GM19239 (cell line): ENCODE measurements at places on chromosomes 12 and 14.

- no peak for DNase-seq
Measured at GRCh38 chr14:64773577-64773976, 69.4 kb downstream of the PLEKHG3 start.

GRCh38 chr14:33412450-33412849 is 473.8 kb downstream of the NPAS3 start:
- no peak for DNase-seq

- no peak for DNase-seq
Measured at GRCh38 chr12:59429766-59430165, 166.1 kb upstream of the SLC16A7 start.

GRCh38 chr12:56932146-56932545 is 2.1 kb downstream of the SDR9C7 start:
- DNase-seq: no peak

DNA sequence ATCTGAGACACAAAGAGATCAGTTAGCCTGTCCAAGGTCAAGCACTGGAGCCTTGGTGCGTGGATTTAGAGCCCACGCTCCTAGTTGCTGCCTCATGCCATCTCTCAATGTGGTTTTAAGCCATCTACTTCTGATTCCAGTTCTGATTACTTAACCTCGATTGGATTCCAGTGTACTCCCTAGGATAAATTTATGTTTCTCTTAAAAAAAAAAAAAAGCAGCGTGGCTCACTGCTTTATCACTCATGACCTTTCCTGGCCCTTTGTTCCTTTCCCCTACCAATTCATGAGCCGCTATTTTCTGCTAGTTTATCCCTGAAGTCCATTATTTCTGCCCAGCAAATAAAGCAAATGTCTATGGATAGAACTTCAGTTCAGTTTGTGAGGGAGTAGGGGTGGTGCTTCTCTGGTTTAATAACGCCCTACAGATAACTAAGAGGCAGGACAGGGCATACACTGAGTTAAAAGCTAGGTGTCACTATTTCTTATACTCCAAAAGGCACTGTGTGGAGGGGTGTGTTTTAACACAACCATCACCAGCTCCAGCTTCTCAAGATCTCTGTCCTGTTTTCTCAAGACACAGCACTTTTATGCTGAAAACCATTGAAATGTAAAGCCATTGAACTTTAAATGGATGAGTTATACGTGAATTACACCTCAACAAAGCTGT is 9.8 kb upstream of the PARP11 start:
- DNase-seq: no peak

GRCh38 chr14:103348154-103348553 is 14.1 kb downstream of the EIF5 start:
- DNase-seq: no peak

- no peak for DNase-seq
Measured at GRCh38 chr12:40650038-40650704, 42.1 kb upstream of the CNTN1 start.

DNA sequence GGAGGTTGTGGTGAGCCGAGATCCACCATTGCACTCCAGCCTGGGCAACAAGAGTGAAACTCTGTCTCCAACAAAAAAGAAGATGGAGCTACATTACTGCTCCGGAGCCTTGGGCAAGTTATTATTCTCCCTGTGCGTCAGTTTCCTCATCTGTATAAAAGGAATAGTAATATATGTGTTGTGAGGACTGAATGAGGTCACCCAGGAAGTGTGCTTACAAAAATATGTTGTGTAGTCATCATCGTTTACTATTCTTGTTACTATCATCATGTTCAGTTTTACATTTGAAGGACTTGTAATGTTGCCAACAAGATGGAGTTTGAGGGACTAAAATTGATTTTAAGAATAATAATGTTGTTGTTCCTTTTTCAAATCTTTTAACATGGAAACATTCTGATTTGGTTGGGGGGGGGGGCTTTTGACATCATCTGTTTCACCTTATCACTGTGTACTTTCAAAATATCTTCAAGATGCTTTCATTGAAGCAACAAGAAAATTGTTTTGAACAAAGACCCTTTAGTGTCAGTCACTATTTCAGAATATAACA is 156.8 kb downstream of the PDE3A start:
- no peak for DNase-seq

DNA sequence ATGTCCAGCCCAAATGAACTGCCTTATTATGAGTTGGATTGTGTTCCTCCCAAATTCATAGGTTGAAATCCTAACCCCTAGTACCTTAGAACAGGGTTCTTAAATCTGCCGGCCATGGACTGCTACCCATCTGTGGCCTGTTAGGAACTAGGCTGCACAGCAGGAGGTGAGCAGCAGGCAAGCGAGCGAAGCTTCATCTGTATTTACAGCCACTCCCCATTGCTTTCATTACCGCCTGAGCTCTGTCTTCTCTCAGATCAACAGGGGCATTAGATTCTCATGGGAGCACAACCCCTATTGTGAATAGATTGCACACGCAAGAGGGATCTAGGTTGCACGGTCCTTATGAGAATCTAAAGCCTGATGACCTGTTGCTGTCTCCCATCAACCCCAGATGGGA is 9.8 kb upstream of the EML5 start:
- no peak for DNase-seq

DNA sequence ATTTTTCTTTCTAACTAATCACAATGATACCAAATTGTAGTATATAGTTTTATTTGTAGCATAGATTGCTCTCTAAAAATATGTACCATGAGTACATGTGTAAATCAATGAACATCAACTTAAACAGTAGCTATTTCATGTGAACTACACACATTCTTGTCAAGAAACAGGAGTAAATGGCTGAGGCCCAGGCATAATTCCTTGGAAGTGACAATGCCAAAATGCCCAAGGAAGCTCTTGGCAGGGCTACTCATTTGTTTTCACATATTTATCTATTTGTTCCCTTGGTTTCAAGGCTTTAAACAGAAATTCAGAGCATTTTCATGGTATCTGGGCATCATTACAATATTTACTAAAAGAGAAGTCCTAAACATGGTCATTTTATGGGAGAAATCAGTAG is 165.7 kb downstream of the SLC16A7 start:
- DNase-seq: no peak

DNA sequence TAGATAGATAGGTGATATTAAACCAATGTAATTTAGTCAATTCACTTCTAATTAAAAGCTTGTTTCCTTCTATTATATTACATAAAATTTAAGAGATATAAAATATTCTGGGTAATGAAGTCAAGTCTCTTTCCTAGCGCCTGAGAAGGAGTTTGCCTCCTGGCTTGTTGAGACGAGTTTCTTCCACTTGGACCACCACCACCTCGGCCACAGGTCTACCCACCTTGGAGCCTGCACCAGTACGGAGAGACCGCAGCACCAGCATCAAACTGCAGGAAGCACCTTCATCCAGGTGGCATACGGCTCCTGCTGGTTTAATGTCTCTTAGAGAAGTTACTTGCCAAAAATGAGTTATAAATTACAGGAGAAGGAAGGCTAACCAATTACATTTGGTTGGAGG is 79.0 kb upstream of the SLCO1C1 start:
- no peak for DNase-seq

- no peak for DNase-seq
Measured at GRCh38 chr14:73870525-73871235, 16.0 kb upstream of the ZNF410 start.

GRCh38 chr12:104997541-104997940 is 11.4 kb downstream of the NOPCHAP1 start:
- DNase-seq: no peak

DNA sequence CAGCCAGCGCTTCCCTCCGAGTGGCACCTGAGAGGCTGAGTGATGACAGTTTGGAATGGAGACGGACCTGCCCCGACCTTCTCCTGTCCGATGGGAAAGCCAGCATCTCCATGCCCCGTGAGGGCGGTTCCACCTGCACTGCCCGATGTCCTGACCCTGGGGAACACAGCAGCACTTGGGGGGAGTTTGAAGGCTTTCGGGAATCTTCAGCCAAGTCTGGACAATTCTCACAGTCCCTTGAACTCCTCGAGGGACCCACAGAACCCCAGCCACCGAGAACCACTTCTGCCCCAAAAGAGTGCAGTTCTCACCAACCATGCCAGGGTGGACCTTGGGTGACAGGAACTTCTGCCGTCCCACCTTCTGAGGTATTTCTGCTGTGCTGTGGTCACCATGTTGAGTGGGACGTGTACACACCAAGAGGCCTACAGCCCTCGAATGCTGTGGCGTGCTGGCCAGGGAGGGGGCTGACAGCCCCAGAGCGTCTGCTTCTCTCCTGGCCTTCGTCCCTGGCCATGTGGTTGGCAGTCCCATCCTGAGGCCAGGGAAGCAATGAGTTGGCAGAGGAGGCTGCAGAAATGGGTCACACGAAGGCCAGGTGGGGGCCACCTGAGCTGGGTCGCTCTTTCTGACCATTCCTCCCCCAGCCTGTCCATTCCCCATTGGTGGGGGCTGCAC is 1.0 kb downstream of the CLBA1 start:
- no peak for DNase-seq

DNA sequence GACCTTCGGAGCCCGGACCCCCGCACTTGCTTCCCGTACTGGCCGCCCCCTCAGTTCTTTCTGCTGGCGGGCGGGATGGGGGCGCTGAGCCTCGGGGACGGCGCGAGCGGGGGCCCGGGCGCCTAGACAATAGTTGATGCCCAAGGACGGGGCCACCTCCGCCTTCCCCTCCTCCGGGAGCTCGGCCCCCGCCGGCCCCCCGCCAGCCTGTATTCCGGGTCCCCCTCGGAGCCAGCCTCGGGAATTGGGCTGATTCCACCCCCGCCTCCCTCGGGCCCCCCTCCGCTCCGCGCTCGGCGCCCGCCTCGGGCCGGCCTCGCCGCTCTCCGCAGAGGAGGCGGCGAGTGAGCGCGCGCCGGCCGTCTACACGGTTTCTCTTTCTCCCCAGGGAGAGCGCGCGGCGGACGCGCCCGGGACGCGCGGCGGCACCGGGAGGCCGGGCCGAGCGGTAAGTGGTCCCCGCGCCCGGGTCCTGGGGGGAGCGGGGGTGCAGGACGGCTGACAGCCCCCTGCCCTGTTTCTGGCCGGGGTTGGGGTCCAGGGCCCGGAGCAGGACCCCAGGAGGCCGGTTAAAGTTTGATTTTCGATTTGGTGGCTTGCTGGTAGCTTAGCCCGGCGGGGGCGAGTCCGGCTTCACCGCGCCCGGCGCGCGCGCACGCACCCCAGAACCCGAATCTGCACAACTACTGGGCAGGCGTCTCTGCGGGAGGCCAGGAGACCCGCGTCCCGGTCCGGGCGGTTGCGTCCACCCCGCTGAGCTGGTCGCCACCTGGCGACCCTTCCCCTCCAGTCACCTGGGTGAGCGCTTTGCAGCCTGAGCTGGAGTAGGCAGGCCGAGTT is 413.7 kb downstream of the PCNX1 start:
- no peak for DNase-seq

- no peak for DNase-seq
Measured at GRCh38 chr14:84421621-84422020, 1108.3 kb upstream of the FLRT2 start.
